ENCODE measurements at places on chromosomes 5 and 9.

- no peak for DNase-seq
Observed at GRCh38 chr5:83991566-83992224, 271.0 kb upstream of the HAPLN1 start.

DNA sequence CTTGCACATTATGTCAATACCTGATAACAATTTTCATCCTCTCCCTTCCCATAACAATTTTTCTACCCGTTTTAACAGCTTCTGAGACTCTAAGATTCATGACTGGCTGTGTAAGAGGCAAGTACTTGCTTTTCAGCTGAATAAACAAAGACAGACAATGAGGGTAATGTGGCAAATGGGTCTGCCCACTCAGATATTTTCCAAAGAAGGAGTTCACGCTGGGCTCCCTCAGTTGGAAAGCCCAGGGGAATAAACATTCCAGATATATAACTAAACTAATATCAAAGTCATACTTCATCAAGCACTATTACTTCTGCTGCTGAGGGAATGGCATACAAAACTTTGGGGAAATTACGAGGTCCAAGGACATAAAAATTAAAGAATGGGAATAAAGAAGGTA, 24.4 kb downstream of the MEGF9 start:
- no peak for DNase-seq

DNA sequence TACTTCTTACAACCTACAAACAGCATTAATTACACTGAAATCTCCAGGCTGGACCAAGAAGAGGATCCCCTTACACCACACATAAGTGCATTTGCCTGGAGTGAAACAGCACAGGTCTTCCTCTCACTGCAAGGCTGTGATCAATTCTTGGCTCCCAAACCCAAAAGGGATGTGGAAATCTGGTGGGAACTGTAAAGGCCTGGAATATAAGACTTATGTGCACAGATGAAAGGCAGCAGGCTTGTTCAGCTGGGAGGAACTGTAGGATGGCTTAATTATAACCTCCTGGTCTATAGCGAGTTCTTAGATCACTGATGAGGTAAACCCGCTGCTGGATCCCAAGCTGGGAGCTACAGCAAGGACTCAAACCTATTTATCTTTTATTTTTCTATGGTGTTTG, 182.9 kb upstream of the TNC start:
- DNase-seq = no peak

GRCh38 chr9:131589993-131590392, 44.7 kb downstream of the PRRT1B start:
- no peak for DNase-seq

GRCh38 chr9:9275601-9276000, 1337.2 kb downstream of the PTPRD start:
- DNase-seq = no peak

DNA sequence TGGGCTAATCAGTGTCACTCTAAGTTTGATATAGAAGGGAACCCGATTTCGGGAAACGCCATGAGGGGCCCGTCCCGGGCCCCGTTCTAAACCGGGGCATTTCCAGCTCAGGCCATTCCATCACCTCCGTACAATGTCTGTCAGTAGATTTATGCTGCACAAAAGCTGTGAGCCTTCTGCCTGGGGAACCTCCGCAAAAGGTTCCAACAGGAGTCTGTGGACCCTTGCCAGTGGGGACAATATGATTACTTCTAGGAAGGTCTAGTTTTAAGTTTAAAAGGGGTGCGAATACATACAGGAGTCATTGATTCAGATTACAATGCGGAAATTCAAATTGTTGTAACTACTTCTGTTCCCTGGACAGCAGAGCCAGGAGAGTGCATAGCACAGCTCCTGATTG, 57.6 kb downstream of the RAPGEF1 start:
- DNase-seq = no peak

DNA sequence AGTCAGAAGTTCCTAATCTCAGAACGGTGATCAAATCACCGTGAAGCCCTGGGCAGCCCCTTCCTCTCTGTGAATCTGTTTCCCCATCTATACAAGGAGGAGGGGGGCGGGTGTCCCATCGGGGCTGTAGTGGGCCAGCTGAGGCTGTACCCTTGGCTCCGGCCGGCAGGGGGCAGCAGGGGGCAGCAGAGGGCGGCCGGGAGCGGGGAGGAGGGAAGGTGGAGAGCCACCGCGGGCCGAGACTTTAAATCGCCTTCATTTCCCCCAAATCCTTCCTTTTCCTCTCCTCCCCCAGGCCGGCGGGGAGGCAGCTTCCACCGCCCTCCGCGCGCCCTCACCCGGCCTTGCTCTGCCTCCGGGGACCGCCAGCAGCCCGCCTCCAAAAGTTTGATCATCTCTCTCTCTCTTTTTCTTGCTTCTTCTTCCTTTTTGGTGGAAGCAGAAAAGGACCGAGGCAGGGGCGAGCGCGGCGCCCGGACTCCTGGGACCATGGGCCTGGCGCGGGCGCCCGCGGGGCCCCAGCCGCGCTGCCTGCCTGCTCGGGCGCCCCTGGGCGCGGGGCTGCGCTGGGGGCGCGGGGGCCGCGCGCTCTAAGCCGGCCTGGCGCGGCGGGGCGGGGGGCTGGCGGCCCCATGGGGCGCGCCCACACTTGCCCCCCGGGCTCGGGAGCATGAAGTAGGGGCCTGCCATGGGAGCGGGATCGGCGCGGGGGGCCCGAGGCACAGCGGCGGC, at the start of gene COL27A1:
TSS of gene COL27A1 (plus strand) at position 275 of the 732 bp plus-strand sequence. CDS start at position 689, 414 bp downstream.
- DNase-seq = no peak

- no peak for DNase-seq
Observed at GRCh38 chr5:60677850-60678664, 21.9 kb downstream of the DEPDC1B start.

DNA sequence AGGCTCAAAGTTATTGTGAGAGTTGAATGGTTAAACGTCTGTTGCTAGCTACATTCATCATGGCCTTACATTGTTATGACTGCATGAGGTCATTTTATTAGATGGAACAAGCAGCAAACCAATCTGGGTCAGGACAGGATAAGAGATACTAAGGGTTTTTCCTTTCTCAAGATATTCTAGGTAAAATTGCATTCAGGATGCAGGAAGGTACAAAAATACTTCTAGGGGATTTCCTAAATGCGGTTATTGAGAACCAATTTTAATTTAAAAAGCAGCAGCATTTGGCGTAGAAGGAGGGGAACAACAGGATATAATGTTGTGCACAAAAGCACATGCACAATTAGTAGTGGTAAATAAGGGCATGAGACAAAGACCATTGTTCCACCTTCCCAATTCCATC, 39.2 kb upstream of the LURAP1L start:
- no peak for DNase-seq

DNA sequence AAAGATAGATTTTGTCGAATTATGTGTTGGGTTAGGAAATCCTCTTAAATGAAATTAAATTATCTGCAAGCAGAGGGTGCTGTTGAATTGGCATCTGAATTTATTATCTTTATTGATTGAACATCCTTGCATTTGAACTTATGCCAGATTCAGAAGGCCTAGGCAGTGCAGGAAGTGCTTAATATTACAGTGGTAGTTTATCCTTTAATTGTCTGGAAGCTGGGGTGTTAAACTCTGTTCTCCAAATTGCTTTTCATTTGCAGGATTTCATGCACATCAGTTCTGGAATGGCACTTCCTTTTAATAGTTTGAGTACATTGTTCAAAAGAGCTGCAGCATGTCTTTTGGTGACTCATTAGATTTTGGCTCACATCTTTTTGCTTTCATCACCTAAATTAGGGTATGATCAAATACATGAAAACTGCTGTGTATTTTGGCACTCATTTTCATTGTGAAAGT, 186.3 kb downstream of the KDM4C start:
- no peak for DNase-seq

GRCh38 chr5:133497608-133498348, 114.6 kb downstream of the FSTL4 start:
- DNase-seq = no peak

DNA sequence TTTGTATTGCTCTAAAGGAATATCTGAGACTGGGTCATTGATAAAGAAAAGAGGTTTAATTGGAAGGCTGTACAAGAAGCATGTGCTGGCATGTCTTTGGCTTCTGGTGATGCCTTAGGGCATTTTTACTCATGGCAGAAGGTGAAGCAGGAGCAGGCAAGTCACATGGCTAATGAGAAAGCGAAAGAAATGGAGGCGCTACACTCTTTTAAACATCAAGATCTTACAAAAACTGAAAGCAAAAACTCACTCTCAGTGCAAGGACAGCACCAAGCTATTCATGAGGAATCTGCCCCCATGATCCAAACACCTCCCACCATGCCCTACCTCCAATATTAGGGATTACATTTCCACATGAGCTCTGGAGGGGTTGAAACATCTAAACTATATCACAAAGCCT, 1458.8 kb upstream of the ACO1 start:
- no peak for DNase-seq
